ENCODE measurements at places on chromosomes 3 and 15.

DNA sequence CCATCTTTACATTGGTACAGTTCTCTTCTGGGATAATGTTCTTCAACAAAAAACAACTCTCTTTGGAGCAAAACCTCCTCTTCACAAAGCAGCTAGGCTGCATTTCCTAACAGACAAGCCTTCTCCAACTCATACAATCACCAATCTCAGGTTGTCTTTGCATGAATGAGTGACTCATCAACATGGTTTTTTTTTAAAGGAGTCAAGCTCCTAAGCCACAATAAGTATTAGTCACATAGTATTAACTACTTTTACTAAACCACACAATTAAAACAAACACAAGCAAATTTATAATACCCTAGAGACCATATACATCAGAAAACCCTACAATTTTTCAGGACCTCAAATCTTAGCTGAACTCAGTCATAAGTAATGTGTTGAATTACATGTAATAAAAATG is 137.4 kb downstream of the TBC1D5 start:
- no peak for DNase-seq

DNA sequence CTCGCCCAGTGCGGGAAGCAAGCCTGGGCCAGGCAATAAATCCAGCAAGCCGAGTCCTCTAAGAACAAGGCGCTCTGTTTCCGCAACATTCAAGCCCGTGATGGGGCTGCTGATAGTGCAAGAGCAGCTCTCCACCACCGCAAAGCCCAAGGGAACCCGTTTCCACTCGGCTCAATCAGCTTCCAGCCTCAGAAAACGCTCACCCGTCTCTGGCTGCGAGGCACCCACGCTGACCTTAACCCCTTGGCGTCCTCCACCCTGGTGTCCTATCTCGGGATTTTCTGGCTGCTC is 17.8 kb downstream of the SPATA12 start:
- no peak for DNase-seq

DNA sequence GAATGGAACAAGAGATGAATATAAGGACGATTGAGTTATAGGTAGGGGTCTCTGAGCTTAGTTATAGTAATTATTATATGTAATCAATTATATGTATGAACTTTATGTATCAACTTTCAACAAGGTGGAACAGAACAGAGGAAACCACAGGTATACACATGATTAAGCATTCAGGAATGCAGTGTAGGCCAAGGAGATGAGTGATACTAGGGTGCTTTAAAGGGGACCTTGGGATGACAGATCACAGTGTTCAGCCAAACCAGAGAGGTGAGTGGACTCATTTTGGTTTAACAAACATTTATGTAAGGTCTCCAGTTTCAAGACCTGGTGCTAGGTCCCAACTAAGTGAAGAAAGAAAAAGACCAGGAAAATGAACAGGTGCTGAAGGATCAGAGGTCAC is 895.5 kb downstream of the ROBO2 start:
- DNase-seq, result no peak

DNA sequence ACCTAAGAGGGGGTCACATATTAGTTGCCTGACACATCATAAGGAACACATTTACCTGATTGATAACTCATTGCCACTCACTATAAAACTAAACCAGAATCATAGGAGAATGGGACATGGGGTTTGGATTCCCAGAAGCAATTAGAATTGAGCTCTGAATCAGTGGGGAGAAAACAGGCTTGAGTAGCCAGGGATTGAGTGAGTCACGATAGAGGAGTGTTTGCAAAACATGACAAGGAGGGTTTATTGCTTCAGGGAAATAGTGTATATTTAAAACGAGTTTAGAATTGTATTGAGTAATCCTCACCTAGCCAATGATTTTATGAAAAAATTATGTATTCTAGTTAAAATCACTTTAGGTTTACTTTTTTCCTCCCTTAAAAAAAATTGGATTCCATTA is 101.1 kb upstream of the THRB start:
- DNase-seq, result no peak

DNA sequence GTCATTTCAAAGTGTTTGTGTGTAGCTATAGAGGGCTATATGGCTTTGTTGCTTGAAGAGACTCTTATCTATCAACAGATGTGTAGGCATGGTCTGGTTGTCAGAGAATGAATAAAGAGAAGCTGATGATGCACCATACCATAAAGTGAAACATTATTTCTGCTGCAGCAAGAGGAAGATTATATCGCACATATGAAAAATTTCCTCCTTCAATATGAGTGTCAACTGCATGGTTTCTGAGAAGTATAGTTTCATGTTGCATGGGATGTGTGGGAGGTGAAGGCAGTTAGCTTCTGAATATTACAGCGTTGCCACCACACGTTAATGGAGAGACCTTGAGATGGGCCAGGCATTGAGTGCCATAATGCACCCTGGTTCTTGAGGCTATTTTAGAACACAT is 217.9 kb downstream of the SATB1 start:
- no peak for DNase-seq

DNA sequence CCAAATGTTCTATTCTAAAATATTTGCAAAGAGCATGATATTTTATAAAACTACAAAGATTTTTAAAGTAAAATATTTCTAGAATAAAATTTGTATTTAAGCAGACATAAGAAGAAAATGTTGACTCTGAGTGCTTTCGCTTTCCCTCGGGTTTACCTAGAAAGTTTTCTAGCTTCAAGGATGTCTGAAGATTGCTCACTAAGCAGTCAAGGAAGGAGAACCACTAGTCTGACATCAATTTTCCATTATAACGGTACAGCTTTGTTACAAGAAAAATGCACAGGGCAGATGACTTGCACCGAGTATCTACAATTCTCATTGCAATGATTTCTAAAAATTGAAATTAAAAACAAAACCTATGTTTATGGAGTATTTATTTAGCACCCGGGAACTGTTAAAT is 14.2 kb downstream of the GPR15 start:
- DNase-seq, result no peak

DNA sequence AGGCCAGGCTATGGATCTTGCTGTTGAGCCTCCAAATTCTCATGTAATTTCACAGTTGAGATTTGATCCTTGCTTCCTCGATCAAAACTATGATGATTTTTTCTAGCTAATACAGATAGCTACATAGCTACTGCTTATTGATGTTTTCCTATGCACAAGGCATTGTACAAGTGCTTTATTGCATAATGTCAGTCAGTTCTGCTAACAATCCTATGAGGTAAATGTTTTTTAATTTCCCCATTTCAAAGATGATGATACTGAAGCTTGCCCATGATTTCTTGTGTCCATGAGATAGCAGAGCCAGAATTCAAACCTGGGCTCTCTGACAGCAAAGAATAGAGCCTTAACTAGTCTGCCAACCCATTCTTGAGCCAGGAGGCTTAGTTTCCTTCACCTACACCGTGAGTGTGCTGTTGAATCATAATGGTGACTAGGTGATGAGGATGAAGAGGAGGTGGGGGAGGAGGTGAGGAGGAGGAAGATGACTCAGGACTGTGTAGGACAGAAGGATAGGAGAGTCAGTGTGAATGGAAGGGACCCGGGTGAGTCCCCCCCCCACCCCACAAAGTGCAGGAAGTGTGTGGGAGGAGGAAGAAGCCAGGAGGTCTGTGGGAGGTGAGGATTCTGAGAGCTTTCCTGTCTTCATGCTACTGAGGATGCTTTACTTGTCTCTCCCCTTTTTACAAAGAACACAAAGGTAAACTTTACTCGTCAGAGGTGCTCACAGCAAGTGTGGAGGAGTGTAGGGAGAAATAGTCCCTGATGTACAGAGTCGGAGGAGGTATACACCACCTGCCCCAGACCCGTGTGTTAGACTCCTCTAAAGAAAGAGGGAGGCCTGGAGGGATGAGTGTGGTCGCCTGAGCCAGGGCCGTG is 3.6 kb downstream of the TAGLN3 start:
- DNase-seq, result no peak

DNA sequence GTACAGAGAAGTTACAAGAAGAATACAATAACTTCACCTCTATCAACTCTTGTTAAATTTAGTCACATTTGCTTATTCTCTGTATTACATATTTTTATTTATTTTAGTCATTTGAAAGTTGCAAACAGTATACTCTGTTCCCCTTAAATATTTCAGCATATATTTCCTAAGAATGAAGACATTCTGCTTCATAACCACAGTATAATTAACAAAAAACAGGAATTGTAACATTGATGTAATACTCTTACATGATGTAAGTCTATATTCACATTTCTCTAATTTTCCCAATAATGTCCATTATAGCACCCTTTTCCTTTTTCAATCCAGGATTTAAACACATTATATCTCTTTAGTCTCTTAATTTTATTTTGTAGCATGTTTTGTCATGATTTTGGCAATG is 112.0 kb downstream of the AKAP13 start:
- no peak for DNase-seq

DNA sequence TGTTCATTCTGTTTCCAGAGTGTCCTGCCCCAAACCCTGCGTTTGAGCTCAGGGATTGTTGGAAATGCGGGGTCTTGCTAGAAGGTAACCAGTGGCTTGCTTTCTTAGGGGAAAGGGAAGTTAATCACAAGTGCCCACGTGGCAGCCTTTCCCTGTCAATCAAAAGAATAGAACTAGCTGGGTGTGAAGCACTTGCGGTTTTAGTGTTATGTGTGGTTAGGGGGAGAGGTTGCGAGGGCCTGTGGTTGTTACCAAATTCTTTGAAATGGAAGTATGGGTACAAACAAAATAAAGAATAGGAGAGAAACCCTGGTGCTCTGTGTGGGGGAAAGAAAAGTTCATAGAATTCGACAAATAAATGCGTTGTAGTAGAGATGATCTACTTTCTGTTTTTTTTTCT is 67.6 kb downstream of the FNDC3B start:
- peak; percentile 30 for DNase-seq

GRCh38 chr3:111241960-111242359 is 170.3 kb downstream of the NECTIN3 start:
- no peak for DNase-seq

- no peak for DNase-seq
Observed at GRCh38 chr3:11021611-11022011, 29.1 kb downstream of the SLC6A1 start.

- DNase-seq, result peak; percentile 35
Observed at GRCh38 chr3:149120051-149120972, 9.1 kb upstream of the HPS3 start.

- no peak for DNase-seq
Observed at GRCh38 chr3:115071601-115072000, 75.5 kb downstream of the ZBTB20 start.

- no peak for DNase-seq
Observed at GRCh38 chr15:66955871-66956585, 109.4 kb upstream of the SMAD3 start.

- no peak for DNase-seq
Observed at GRCh38 chr15:41284427-41285177, 47.8 kb downstream of the OIP5 start.

GRCh38 chr3:58952128-58952917 is 97.5 kb downstream of the CFAP20DC start:
- DNase-seq, result peak; percentile 2

DNA sequence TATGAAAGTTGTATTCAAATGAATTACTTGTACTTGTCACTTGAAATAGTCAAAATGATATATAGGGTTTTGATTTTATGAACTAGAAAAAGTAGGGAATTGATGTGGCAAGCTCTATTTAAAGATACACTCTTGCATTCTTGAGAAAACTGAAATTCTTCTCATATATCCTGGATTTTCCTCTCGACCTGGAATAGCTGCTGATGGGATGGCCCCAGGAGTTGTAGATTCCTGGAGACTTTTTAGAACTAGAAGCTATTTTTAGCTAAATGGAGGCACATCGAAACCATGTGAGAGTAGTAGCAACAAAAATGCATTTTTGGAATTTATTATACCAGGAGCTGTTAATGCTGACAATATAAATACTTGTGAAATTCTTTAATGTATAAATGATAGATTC is 125.9 kb downstream of the LEKR1 start:
- DNase-seq, result no peak

- no peak for DNase-seq
Observed at GRCh38 chr3:78762121-78762520, 1005.7 kb downstream of the ROBO1 start.

GRCh38 chr3:134334231-134334900 is 39.9 kb downstream of the AMOTL2 start:
- DNase-seq, result no peak

- no peak for DNase-seq
Observed at GRCh38 chr15:76193934-76194333, 117.3 kb downstream of the ETFA start.

- no peak for DNase-seq
Observed at GRCh38 chr3:79414806-79415205, 353.0 kb downstream of the ROBO1 start.

DNA sequence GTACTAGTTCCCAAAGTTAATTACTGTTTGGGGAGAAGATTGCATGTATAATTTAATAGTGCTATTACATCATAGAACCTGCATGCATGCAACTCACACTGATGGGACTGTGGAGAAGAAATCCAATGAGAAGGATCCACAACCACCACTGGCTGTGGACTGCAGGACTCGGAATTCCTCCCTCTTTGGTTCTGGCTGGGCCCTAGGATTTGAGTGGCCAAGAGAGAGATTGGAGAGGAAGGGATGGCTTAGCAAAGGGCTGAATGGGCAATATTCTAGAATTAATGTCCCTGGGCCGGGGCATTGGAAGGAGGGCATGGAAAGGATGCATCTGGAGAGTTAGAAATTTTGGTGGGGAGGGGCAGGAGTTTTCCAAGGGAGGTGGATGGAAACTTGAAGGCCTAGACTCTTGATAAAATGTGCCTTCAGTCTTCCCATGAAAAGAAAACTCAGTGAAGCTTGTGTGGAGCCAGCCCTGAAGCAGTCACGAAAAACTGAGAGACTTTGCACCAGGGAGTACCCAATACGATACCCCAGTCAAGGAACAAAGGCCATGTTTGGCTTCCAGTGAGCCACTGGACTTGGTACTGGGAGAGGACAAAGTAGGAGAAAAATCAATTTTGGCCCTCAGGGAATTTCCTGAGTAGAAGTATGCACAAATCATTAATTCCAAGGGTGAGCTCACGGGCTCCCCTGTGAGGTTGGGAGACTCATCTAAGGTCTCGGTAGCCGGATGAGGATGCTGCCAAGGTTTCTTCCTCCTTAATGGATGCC is 31.4 kb upstream of the TPM1 start:
- DNase-seq, result no peak

- no peak for DNase-seq
Observed at GRCh38 chr15:67322481-67322880, 67.9 kb downstream of the IQCH start.

- no peak for DNase-seq
Observed at GRCh38 chr3:72427624-72428023, 420.6 kb downstream of the SHQ1 start.

GRCh38 chr3:113218681-113219045 is 7.3 kb downstream of the BOC start:
- DNase-seq, result no peak

GRCh38 chr15:52645916-52646315 is 33.3 kb downstream of the ATOSA start:
- no peak for DNase-seq

DNA sequence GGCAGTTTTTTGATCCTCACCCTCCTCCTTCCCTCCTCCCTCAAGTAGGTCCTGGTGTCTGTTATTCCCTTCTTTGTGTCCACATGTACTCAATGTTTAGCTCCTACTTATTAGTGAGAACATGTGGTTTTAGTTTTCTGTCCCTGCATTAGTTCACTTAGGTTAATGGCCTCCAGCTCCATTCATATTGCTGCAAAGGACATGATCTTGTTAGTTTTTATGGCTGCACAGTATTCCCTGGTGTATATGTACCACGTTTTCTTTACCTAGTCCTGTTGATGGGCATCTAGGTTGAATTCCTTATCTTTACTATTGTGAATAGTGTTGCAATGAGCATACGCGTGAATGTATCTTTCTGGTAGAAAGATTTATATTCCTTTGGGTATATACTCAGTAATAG is 61.7 kb upstream of the FGF7 start:
- no peak for DNase-seq

Measured in GM18507 (cell line).